ENCODE measurements at places on chromosomes 5 and 9.

DNA sequence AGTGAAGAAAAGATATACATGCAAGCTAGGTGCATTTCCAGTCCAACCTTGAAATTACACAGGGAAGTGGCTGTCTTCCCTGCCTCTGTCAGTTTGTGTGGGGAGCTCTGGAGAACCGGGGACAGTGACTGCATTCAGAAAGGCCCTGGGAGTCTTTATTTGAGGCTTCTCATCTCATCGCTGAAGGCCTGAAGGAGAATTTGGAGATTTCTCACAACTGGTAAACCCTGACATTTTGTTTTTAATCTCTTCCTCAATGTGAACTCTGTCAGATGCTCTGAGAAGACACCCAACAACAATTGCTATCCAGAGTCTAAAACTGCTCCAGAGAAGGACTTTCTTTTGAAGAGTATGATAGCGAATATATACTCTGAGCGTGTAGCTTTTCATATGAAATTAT lies 33.0 kb downstream of the MACIR start:
- no peak for DNase-seq

DNA sequence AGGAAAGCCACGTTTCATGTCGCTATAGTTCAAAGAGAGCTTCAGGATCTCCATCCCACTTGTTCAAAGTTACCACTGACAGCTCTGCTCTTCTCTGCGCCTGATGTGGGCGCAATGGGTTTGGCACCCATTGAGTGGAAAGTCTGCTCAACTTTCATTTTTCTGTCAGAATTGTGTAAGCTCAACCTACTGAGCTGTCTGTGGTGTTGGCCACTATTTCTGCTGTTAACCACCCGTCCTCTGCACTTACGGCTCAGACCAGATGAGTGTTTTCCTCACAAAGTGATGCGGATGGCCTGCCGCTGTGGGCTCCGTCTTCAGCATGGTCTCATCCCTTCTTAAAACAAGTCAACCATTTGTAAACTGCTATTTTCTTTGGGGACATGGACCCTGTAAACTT lies 131.2 kb downstream of the WNK2 start:
- DNase-seq, result no peak

DNA sequence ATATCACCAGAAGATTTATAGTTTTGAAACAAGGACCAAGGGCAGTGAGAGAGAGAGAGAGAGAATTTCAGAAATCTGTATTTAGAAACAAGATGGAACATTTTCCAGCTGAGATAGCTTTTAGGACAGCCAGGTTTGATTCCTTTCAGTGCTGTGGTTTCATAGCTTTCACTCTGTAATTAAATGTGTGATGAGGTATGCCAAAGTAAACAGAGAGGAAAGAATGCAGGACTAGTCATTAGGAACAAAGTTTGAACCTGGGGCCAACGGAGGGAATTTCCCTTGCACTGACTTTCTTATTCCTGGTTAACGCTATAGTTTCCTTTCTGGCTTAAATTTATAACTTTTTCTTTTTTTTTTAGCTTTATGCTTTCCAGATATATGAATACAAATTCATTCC lies 10.0 kb upstream of the CCL28 start:
- DNase-seq, result no peak

DNA sequence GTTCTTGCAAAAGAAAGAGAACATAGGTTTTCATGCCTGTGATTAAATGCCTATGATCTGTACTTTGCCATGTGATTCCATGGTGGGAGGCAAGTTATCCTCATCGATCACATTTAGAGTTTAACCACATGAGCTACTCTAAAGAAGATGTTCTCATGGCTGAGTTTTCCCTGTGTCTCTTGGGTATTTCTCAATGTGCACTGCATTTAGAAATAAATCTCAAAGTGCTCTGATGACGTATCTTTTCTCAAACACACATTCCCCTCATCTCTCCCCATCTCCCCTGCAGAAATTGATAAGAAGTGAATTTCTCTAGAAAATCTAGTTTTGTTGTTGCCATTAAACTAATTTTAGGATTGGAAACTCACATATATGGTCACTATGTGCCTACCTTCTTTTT lies 282.2 kb downstream of the SEMA5A start:
- no peak for DNase-seq

GRCh38 chr5:53338971-53339370 lies 141.5 kb upstream of the FST start:
- no peak for DNase-seq

GRCh38 chr5:670396-671270 lies 22.5 kb downstream of the TPPP start:
- DNase-seq, result no peak

DNA sequence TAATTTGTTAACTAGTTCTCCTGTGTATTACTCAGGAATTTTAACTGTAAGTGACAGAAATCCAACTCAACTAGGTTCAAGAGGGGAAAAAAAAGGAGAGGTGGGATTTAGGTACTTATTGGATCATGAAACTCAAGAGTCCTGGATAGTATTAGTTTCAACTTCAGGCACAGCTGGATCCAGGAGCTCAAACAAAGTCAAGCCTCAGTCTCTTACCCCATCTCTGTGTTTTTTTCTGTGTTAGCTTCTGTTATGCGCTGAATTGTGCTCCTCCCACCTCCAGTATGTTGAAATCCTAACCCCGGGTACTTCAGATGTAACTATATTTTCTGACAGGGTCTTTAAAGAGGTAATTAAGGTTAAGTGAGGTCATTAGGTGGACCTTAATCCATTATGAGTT lies 53.5 kb downstream of the SMIM23 start:
- DNase-seq, result no peak

GRCh38 chr9:3894772-3895171 lies 369.0 kb upstream of the RFX3 start:
- DNase-seq, result no peak

DNA sequence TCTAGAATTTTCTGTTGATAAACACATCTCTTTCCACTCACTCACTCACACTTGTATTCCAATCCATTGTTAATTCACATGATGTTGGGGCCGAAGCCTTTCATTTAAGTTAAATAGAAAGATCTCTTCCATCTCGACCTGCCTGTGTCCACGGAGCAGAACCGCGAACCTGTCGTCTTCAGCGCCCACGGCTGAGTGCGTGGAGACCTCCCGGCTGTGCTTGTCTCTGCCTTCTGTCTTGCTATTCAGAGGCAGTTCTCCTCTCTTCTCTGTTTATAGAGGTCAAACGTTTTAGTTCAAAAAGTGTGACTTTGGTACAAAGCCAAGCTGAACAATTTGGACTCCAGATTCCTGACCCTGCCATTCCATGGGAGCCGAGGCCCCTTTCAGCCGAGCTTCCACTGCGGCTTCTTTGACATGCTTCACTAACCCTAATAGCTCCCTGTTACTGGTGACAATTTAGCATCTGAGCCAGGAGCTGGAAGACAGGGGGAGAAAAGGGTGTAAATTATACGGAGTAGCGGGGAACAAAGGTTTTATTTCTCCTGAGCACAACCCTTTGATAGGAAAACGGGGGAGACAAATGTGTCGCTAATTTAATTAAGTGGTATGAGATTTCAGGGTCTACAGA lies 314.4 kb upstream of the IRX4 start:
- no peak for DNase-seq
